ENCODE measurements at places on chromosomes 13 and 19.

- DNase-seq: no peak
Measured at GRCh38 chr13:41017817-41018601, 1.1 kb downstream of the ELF1 start.

GRCh38 chr19:53910170-53910518 is 1.1 kb downstream of the CACNG7 start:
- no peak for DNase-seq

DNA sequence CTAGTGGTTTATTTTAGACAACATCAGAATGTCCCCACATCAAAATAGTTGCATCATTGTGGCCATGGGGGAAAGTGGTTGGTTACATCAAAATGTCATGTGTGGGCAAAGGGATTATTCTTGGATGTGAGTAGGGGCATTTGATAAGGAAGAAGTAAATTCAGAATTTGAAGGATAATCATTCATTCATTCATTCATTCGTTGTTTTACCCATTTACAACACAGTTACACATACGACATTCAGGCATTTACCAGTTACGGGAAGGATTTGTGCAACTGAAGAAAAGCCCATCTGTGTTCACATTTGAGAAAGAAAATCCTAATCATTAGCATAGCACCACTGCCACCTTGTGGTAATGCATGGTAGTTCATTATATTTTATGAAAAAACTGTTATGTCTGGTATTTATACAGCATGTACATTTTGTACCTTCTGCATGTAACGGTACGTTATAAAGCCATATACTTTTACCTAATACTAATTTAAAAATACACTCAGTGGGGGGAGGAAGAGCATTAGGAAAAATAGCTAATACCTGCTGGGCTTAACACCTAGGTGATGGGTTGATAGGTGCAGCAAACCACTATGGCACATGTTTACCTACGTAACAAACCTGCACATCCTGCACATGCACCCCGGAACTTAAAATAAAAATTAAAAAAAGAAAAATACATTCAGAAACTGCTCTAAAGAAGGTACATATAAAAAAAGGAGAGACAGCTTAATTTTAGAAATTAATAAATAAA is 62.1 kb downstream of the DGKH start:
- DNase-seq: peak; percentile 86

- DNase-seq: no peak
Measured at GRCh38 chr13:73397496-73398305, 338.9 kb downstream of the KLF5 start.

- DNase-seq: no peak
Measured at GRCh38 chr13:77184455-77184854, 142.4 kb downstream of the MYCBP2 start.

GRCh38 chr13:76213423-76213904 is 577.3 kb downstream of the LMO7 start:
- DNase-seq: no peak

- no peak for DNase-seq
Measured at GRCh38 chr19:40200341-40201099, 9.3 kb downstream of the MAP3K10 start.

GRCh38 chr13:55992145-55992544 is 1148.6 kb upstream of the PRR20A start:
- DNase-seq: no peak

DNA sequence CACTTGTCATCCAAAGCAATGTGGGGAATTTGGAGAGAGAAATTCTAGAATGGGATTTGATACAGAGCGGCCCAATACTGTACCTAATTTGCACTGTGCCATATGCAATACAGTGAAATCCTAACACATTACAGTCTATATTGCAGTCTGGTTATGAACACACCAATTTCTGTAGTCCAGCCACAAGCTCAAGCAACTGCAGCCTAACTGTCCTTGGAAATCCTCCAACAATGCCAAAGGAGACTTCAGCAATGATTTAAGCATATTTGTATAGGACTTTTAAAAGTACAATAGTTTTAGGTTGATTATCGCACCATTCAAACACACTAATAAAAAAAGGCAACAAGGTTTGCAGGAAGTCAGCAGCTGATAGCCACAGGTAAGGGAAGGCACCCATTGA is 17.3 kb downstream of the DIAPH3 start:
- DNase-seq: no peak

DNA sequence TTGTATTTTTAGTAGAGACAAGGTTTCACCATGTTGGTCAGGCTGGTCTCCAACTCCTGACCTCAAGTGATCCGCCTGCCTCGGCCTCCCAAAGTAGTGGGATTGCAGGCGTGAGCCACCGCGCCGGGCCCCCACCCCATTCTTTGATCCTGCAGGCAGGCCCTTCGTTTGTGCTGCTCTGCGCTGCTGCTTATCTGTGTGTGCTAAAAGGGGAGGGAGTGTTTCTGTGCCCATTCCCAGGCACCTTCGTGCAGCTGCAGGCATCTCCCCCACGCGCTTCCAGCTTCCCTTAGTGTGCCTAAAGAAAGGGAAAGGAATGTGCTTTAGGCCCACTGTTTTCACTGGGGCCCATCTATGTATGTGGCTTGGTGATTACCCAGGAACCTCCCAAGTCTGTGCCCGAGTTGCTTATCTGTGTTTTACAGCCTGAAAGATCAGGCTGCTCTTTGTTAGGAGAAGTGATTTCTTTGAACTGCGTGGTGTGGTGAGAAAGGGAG is 27.2 kb downstream of the EPN1 start:
- no peak for DNase-seq
